ENCODE measurements at places on chromosomes 5 and 9.

DNA sequence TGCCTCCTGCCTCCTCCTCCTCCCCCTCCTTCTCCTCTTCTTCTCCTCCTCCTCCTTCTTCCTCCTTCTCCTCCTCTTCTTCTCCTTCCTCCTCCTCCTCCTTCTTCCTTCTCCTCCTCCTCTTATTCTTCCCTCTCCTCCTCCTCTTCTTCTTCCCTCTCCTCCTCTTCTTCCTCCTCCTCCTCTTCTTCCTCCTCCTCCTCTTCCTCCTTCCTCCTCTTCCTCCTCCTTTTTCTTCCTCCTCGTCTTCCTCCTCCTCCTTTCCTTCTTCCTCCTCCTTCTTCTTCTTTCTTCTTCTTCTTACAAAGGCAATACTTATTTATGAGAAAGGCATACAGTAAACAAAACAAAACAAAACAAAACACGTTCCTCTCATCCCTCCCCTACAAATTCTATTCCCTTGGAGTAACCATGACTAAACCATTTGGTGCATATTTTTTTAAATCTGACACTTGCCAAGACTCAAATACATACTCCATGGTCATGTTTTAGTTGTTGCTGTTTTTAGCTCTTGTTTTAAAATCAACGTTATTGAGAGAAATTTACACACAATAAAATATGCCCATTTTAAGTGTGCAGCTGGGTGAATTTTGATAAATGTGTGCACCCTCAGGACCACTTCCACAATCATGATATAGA lies 135.6 kb downstream of the FOXD1 start:
- no peak for DNase-seq

DNA sequence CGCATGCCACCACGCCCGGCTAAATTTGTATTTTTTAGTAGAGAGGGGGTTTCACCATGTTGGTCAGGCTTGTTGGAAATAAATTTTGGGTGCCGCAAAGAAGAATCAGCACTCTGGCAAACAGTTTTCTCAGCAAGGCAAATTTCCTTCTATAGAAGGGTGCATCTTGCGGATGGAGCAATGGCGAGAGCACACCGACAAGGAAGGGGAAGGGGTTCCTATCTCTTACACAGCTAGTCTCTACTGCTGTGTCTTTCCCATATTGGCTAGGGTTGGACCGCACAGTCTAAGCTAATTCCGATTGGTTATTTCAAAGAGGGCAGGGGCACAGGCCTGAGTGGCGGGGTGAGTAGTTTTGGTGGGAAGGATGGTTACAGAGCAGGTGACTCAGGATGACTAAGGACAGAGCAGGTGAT lies 707 bp downstream of the GTF3C5 start:
- no peak for DNase-seq

DNA sequence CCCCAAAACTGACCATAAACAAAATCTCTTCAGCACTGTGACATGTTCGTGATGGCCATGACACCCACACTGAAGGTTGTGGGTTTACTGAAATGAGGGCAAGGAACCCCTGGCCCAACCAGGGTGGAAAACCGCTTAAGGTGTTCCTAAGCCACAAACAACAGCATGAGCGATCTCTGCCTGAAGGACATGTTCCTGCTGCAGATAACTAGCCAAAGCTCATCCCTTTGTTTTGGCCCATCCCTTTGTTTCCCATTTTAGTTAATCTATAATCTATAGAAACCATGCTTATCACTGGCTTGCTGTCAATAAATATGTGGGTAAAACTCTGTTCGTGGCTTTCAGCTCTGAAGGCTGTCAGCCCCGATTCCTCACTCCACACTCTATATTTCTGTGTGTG lies 21.8 kb upstream of the TUT7 start:
- DNase-seq = no peak

- no peak for DNase-seq
These were observed 386.2 kb downstream of the PRDM9 start for GRCh38 chr5:23893561-23893960.

- DNase-seq = no peak
These were observed 22.1 kb downstream of the XRCC4 start for GRCh38 chr5:83099445-83099844.

DNA sequence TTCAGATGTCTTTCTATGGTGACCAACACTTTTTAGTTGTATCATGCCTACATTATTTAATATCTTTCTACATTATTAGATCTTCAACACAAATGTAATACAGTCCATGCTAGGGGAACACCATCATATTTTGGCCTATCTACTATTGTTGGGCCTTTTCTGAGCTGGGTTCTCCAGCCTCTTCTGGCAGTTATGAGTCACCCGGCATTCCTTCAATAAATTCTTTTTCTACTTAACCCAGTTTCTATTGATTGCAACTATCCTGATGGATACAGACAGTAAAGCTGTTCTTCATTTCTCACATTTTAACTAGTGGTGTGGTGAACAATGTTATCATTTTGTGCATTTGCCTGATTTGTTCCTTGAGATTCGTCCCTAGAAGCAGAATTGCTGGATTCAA lies 529.3 kb downstream of the BNC2 start:
- DNase-seq = no peak

- DNase-seq = no peak
These were observed 413.5 kb upstream of the SMC2 start for GRCh38 chr9:103680581-103680980.

DNA sequence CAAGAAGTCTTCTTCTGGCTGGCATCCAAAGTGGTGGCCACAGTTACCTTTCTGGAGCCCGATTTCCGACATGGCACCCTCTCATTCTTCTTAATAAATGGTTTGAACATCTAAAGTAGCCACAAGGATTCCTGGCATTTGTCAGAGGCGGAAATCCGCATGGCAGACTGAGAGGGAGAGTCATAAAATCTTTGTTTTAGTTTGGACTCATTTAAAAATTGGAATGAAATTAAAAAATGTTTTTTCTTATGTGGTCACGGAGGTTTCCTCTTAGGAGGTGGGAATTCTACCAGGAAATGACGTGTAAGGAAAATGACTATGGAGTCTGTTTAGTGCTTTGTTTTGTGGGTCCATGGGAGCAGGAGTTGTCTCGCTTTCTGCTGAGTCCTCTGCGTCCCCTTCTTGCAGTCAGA lies 133.0 kb upstream of the PTCH1 start:
- DNase-seq = no peak

DNA sequence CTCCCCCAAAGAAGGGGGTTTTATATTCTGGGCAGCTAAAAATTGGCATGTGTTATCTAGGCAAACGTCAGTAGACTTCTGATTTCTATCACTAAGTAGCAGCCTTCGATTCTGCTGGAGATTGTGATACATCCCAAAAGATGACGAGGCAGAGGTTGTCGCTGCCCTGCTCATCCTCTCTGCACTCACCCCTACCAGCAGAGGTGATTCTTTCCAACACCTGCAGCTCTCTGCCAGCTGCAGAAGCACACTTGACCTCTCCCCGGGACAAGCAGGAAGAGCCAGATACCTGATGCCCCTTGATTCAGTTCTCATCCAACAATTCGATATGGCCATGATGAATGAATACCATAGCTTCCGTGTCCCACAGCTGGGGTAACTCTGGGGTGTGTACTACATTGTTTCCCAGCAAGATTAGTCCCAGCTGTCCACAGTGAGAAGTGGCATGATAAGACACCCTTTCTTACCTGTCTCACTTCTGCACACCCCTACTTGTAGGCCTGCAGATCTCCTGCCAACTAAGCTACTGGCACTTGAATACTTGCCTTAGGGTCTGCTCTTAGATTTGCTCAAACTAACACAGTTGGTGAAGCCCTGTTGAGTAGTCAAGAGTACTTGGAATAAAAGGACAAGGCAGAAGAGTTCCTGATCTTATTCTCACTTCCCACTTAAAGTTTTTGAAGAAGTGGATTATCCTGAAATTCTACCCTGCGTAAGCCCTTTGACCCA lies 37.6 kb upstream of the SMAD5 start:
- no peak for DNase-seq

DNA sequence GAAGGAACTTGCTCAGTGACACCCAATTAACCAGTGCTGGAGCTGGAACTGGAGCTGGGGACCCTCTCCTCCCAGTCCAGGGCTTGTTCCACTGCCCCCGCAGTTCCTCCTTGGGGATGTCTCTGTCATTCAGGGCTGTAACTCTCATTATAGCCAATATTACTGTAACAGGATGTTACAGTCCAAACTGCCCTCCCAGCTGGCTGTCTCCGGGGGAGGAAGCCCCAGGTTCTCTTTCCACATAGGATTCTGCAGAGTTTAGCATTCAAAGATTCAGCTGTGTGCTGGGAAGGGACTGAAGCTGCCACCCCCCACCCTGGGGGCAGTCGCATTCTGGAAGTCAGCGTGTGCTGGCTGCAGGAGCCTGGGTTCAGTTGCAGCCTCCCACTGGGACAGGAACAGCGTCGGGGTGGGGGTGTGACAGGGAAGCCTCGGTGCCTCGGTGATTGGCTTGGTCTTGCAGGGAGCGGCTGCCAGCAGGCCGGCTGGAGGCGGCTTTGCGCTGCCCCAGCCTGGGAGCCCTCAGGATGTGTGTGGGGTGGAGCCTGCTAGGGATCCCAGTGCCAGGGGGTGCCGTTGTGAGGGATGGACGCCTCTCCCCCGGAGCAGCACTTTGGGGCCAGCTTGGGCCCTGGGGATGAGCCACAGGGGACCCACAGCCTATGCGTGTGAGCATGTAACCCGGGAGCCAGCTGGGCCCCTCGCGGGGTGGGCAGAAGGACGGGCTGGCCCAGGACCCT lies 101.1 kb downstream of the RGS3 start:
- DNase-seq = no peak

GRCh38 chr5:80668016-80668969 lies 13.5 kb upstream of the DHFR start:
- no peak for DNase-seq

DNA sequence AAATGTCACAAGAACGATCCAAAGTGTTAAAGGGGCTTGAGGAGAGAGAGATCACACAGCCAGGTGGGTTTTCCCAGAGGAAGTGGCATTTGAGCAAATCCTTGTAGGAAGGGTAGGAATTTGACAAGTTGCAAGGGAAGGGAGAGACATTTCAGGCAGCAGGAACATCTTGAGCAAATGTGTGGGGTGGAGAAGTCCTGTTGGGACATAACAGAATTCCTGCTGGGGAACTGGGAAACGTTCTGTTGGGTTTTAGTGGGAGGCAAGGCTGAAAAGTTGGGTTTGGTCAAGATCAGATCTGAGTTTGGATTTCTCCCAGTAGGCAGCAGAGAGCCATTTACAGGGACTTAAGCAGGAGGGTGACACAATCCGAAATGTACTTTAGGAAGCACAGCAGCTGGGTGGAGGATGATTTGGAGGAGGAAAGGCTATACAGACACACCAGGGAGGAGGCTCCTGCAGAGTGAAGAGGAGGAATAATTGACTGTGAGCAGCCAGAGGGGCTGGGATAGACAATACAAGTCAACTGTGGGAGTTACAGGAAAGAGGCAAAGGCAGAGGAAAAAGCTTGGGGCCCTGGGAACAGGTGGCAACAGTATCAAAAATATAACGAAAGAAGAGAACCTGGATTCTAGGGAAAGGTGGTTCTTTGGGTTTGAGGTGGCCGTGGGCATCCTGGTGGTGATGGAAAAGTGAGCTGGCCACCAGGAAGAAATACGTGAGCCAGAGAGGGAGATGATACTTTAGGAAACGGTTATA lies 3.1 kb upstream of the ZSWIM6 start:
- no peak for DNase-seq

- no peak for DNase-seq
These were observed 9.5 kb downstream of the FBXO10 start for GRCh38 chr9:37566716-37567115.

DNA sequence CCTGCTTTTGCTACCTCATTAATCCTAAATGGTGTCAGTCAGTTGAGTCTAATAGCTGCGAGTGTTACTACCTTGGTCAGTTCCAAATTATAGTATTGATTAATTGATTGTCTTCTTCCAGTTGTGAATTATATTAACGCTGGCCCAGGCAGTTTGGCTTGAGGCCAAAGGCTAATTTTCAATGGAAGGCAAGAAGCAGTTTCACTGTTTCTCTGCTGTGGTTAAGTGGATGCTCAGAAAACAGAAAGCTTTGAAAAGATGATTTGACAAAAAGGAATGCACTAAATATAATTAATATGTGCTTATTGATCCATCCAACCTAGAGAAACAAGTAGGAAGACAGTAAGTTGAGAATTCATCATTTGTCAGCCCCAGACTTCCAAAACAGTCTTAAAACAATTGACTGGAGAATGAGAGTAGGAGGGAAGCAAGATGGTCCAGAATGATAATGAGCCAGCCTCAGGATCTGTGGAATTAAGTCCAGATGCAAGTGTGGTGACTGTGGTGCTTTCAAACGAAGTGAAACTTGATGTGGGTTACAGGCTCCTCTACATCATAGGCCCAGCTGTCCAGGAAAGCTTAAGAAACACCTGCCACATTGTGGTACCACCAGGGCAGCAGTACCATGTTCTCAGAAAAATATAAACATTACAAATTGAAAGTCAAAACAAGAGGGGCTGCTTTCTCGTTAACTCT lies 1371.0 kb upstream of the DMAC1 start:
- no peak for DNase-seq

DNA sequence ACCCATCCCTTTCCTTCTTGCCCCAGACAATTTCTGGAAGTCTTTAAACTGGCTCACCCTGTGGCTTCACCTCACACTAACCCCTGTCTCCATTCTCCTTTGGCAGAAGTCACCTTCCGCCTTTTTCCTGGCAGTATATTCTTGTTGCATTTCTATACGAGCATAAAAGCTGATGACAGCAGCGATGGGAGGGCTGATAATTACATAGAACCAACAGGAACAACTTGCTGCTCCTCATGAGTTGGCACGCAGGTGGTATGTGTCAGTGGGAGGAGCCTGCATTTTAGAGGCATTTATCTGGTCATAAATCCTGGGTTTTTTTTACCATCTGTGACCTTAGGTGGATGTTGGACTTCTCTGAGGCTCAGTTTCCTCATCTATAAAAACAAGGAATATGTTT lies 61.4 kb upstream of the CKMT2 start:
- no peak for DNase-seq

- DNase-seq = no peak
These were observed 9.6 kb downstream of the FBXO38 start for GRCh38 chr5:148393390-148393741.

DNA sequence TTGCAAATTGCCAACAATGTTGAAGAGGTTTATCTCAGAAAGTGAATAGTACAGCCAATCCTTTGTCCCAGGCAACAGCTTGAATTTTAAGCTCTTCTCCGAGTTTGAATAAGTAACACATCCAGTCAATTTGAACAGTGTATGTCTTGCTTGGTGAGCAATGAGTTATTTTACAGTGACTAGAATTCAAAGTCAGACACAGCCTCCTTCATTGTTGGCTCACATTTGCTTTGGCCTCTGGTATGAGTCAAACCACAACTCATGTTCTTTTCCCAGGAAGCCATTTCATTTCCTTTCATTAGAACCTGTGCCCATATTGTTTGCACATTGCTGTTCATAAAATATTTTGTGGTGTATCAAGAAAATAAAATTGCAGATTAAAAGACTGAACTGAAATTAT lies 622.0 kb upstream of the DAB2 start:
- no peak for DNase-seq
